ENCODE measurements at places on chromosomes 3 and 15.

- no peak for DNase-seq
Measured at GRCh38 chr15:66941791-66942190, 123.6 kb upstream of the SMAD3 start.

- DNase-seq = no peak
Measured at GRCh38 chr3:59481776-59482400, 432.1 kb upstream of the CFAP20DC start.

DNA sequence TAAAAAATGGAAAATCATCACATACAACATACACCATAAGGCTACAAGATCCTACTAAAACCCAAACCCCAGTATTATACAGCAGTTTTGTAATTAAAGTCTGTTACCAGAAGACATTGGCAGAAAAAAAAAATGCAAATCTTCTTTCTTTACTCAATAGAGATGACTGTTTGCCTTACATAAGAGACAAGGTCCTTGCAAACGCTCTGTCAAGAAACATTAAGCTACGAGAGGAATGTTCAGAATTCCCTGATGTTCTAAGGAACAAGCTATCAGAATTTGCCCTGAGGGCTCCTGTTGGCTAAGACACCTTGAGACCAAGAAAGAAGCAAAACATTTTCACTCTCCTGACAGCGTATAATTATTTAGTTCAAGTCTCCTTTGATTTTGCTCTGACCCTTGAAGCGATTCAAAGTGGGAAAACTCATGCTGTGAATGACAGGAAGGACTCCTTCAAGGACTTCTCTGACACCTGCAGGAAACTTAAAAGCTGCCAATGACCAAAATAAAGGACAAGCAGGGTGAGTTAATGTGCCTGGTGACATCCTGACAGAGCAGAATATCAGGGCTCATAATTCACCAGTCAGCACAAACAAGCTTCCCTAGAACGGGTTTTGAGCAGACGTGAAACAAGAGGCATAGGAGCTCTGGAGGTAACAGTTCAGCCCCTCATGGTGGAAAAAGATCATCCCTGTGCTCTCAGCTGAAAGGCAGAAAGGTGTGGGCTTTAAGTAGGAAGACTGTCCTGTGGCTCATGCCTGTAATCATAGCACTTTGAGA lies 2.5 kb downstream of the SCAMP2 start:
- DNase-seq = no peak

DNA sequence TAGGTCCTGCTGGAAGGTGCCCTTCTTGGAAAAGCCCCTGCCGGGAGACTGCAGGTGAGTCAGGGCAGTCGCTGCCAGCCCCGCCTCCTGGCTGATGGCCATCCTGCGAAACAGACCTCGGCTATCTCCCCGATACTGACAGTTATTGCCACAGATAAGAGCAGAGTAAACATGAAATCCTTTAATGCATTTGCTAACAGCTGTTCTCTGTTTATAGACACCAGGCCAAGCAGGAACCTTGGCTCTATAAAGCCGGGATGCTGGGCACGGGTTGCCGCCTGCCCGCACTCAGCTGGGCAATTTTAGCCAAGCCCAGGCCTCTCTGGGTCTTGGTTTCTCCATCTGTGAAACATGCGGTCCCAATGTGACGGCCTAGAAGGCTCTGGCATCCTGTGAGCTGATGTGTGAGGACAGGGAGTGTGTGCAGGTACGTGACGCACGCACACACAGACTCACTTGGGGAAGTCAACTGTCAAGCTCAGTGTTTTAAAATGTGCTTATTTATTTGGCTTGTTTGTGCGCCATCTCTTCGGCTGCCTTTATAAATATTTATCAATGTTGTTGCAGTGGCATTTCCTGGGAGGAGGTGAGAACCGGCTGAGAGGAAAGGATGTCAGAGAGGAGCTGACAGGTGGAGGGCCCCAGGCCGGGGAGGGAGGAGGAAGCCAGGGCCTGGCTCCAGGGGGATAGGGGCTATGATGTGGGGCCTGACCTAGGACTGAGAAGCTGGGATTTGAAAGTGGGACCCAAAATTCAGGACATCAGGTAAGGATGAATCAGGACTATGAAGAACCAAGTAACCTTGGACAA lies 50.8 kb upstream of the PRR23E start:
- DNase-seq = no peak

DNA sequence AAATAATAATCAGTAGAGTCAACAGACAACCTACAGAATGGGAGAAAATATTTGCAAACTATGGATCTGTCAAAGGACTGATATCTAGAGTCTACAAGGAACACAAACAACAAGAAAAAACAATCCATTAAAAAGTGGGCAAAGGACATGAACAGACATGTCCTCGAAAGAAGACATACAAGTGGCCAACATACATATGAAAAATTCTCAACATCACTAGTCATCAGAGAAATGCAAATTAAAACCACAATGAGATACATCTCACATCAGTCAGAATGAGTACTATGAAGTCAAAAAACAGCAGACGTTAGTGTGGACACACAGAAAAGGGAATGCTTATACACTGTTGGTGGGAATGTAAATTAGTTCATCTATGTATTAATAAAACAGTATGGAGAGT lies 33.7 kb downstream of the SLC2A2 start:
- no peak for DNase-seq

DNA sequence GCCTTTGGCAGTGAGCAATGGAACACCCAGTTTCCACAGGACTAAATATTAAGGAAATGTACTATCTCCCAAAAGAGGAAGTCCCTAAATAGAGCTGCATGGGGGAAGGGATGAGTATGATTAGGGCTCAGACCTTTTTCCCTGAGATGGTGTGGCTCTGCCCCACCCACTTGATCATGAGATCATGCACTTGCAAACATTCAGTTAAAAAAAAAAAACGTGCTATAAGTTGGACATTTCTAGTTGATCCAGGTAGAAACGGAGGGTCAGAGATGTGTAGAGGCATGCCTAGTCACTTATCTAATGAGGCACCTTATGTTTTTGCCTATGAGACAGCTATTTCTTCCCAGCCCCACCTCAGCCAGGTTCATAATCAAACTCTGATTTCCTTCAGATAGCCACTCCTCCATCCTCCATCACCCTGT lies 24.5 kb upstream of the SSR3 start:
- DNase-seq = no peak

GRCh38 chr3:110810356-110810755 lies 261.3 kb upstream of the NECTIN3 start:
- no peak for DNase-seq

DNA sequence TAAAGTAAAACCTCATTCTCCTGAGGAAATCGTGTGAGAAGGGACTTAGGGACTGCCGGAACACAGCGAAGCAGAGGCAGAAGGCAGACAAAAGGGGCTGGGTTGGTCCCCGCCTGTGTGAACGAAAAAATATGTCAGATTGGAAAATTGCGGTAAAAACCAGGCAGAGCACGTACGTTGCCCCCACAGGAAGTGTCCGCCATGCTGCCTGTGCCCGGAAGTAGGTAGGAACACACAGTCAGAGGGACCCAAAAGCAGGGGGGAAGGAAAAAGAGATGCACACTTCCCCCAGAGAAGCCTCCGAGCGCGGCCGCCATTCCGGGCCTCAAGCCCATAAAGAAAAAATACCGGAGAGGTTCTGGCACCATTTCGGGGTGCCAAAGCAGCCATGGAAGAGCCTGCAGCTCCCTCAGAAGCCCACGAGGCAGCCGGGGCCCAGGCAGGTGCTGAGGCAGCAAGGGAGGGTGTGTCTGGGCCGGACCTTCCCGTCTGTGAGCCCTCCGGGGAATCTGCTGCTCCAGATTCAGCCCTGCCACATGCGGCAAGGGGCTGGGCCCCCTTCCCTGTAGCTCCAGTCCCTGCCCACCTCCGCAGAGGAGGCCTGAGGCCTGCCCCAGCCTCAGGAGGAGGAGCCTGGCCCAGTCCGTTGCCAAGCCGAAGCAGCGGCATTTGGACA lies at the start of gene MKRN3:
TSS of gene MKRN3 (plus strand) at position 280 of the 676 bp plus-strand sequence. CDS start at position 389, 109 bp downstream.
- peak; percentile 31 for DNase-seq

DNA sequence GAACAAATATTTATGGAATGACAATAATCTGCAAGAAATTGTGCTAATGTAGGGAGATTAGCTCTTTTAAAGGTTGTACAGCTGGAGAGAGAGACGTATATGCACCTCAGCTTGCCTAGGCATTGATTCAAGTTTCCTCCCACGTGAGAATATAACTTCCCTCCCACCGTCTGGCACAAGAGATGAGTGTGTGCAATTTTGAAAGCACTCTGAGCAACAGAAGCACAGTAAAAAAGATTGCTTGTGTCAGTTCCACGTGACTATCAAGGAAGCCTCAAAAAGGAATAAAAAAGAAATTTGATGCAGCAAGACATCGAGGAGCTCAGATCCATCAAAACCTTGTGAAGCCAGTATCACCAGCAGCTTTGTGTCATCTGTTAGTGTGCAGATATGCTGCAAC lies 435.3 kb downstream of the TUSC7 start:
- DNase-seq = no peak

DNA sequence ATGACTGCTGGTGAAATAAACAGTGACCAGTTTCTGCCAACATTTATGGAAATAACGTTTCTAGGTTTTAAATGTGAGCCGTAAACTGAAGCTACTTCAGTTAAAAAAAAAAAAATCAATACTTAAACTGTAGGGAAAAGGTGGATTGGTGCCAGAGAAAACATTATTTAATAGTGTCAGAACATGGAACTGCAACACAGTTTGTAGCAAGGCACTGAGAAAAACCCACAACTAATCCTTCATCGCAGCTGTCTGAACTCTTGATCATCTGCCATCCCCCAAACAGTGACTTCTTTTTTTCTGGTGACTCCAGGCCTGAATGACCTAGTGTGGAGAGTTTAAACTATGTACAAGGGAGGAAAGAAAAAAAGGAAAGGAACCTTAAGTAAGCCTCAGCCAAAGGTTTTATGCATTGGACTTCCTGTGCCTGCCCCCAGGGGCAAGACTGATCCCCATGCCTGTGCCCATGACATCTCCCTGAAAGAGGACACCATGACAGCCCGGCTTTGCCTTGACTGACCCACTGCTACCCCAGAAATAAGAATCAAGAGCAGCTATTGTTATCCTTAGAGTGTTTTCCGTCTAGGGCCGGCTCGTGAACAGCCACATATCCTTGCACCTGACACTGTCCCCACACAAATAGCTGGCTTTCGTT lies 33.1 kb downstream of the CRTAP start:
- no peak for DNase-seq

- no peak for DNase-seq
Measured at GRCh38 chr3:132641837-132642538, 17.6 kb downstream of the ACAD11 start.
